ENCODE measurements at places on chromosomes 7 and 10.

GRCh38 chr7:3393862-3394261, 92.8 kb downstream of the SDK1 start:
- no peak for DNase-seq

- no peak for DNase-seq
Observed at GRCh38 chr7:34155220-34155908, 250.0 kb downstream of the BMPER start.

- DNase-seq: no peak
Observed at GRCh38 chr7:124514471-124514870, 251.1 kb downstream of the GPR37 start.

GRCh38 chr10:88995156-88995876, 4.7 kb downstream of the FAS start:
- no peak for DNase-seq

DNA sequence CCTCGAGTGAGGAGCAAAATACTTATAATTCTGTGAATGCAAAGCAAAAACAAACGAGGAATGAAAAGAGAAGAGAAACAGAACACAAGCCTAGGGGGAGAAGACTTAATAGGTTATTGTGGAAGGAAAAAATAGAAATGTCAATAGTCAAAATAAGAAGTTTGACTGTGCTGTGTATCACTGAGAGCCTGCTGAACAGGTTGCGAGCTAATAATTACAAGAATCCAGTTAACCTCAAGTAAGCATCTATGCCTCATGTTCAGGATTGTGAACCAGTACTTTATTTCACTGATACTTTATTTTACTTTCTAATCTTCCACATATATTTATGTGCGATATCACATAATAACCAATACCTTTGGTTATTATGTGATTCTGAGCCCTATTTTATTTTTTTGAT, 316.7 kb downstream of the OTUD1 start:
- no peak for DNase-seq

- no peak for DNase-seq
Observed at GRCh38 chr10:49370326-49371100, 25.4 kb downstream of the DRGX start.

GRCh38 chr7:92131764-92132330, 2.4 kb downstream of the CYP51A1 start:
- DNase-seq: no peak

GRCh38 chr7:137715533-137715932, 131.2 kb downstream of the DGKI start:
- no peak for DNase-seq

- DNase-seq: no peak
Observed at GRCh38 chr7:108071551-108071950, 58.6 kb downstream of the LAMB4 start.

- no peak for DNase-seq
Observed at GRCh38 chr10:101224910-101225823, 4.1 kb downstream of the LBX1 start.

DNA sequence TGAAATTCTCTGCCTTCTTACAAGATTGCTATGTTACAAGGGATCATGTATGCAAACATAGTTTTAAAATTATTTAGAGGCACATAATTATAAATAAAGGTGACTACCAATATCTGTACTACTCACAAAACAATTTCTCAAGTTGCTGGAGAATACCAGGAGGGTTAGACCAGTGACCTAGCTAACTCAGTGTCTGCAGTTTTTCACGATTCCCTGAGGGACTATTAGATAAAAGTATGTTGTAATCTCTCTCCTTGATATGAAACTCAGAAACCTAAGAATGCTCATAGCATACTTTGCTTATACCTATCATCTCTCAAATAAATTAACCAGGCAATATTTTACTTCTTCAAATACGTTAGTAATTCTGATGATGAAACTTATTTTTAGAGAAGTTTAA, 534.0 kb upstream of the ANKRD30A start:
- no peak for DNase-seq

DNA sequence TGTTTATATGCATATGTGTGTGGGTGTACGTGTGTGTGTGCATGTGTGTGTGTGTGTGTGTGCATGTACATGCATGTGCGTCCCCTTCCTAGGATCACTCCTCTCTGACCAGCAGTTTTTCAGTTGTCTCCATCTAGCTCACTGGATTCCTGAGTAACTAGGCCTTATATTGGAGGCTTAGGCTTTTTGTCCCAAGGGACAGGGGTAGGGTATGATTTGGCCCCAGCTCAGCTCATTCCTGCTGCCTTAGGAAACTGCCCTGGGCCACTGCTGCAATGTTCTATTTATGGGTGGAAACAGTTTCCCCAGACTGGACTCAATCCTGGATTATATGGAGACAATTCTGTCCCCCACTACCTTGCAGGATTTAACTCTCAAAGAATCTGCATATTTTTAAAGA, 68.8 kb upstream of the SDK1 start:
- DNase-seq: no peak

DNA sequence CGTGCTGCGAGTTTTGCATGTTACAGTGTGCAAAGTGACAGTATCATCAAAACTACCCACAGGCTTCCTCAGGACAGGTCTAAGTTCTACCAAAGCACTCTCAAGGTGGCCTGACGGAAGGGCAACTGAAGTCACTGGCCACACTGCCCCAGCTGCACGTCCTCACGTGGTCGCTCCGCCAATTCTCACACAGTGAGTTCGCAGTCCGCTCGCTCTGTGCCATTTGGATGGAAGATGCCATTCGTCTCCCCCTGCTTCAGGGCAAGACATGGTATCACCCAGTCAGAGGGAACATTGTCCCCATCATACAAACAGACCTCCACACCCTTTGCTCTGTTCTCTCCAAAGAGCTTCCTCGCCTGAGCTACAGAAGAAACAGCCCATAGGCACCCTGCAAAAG, 109.6 kb upstream of the COBL start:
- no peak for DNase-seq

GRCh38 chr10:44640429-44640828, 255.5 kb upstream of the CXCL12 start:
- DNase-seq: no peak

GRCh38 chr10:34655286-34656170, 159.6 kb downstream of the PARD3 start:
- DNase-seq: peak; percentile 3

DNA sequence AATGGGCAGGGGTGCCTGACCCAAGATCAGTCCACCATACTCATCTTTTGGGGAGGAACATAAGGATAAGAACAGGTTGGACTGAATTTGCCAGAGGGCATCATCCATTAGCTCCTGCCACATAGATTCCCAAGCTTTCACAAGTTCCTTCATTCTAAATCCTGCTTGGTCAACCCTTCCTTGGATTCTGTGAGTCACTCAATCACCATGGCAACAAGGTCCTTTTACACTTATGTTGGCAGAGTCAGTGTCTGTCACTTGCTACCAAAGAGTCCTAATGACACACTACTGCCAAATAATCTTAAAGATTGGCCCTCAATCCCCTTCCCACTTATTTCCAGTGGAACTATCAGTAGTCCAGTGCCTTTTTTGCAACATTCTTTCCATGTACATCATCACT, 5.0 kb upstream of the LGI1 start:
- no peak for DNase-seq

DNA sequence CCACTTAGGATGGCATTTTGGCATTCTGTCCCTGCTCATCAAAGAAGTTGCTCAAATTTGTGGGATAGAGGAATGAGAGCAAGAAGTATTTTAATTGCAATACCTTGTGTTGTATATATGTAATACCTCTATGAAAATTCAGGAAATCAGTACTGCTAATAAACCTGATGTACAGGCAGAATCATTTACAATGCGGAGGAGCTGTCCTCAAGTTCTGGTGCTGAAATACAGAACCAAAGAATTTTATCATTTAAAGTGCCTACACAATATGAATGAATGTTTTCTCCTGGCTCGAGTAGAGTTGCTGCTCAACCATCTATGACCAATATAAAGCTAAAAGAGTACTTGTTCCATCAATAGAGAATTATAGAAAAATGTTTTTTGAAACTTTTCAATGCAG, 305.8 kb downstream of the PLXNA4 start:
- no peak for DNase-seq

GRCh38 chr10:101575580-101576210, 12.4 kb downstream of the POLL start:
- DNase-seq: no peak

GRCh38 chr7:44112997-44113763, 9.0 kb downstream of the AEBP1 start:
- DNase-seq: no peak

- no peak for DNase-seq
Observed at GRCh38 chr10:3102720-3103427, 35.5 kb downstream of the PFKP start.

GRCh38 chr10:114398587-114399331, 5.5 kb downstream of the AFAP1L2 start:
- no peak for DNase-seq

DNA sequence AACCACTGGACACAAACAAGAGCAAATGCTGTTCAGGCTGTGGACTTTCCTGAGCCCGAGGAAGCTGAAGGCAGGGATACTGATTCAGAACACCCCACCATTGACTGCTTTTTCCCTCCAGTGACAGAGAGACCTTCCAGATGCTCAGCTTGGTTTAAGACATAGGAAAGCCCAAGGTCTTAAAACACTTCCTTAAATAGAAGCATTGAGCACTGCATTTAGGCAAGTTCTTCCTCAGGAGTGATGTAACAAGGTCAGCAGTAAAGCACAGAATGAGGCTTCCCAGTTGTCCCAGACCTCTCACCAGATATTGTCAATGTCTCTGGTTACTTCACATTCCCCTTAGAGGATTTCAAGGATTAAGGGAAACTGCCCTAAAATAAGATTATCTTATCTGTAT, 19.6 kb upstream of the CDCA7L start:
- DNase-seq: no peak

DNA sequence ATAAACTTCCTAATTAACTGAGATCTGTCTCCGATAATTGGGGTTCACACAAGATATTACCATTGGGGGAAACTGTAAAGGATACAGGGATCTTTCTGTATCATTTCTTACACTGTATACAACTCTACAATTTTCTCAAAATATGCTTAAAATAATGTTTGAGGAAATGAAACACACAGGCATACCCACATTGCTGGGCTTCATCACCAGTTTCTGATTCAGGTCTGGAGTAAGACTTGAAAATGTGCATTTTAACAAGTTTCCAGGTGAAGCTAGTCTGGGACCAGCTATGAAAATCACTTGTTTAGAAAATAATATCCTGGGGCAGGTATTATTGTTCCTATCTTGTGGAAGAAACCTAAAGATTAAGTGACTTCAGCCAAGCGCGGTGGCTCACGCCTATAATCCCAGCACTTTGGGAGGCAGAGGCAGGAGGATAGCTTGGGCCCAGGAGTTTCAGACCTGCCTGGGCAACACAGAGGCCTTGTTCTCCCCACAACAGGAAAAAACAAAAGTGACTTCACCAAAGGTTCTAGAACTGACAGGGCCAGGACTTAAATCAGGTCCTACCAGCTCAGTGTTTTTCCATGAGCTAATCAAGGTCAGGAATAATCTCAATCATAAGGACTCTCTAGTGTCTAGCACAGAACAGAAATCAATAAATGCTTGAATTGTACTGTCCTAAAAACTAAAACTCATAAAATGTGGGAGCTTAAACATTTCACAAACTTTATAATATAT, 12.6 kb downstream of the TOMM7 start:
- no peak for DNase-seq

DNA sequence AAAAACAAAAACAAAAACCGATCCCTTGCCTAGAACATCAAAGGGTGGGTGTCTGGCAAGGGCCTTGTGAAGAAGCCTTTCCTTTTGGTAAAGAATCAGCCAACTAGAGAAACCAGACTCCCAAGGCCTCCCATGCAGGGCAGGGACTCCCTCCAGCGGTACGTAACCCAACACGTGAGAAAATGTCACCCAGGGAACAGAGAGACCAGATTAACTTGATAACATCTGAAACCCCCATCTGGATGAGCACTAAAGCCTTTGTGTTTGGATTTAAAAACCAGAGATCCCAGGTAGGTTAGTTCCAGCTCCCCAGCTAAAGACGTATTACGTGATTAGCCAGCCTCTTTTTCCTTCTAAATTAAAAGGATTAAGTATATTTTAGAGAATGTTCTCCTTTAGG, 3.0 kb upstream of the HABP2 start:
- no peak for DNase-seq

DNA sequence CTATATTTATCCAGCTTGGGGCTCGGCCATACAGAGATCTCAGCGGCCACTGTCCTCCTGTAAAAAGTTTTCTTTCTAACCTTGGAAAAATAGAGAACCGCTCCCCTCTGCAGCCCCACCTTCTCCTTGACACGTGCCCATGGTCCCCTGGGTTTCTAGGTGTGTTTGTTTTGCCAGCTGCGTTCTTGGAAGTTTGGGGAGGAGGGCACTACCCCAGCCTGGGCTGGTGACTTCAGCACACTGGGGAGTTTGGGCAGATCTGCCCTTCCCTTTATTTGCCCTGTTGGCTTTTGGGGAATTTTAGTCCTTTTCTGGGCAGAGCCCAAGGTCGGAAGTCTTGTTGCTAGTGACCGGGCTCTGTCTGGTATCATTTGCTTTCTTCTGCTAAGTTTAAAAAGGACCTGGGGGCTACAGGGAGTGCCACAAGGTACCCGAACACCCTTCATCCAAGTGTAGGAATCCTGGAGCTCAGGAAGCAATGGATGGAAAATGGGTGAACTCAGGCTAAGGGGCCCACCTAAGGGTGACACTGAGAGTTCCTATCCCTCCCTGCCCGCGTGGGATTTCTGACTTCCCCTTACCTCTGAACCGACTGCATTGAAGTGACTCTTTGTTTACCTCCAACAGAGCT, 1.7 kb downstream of the ADAMTS14 start:
- DNase-seq: no peak

DNA sequence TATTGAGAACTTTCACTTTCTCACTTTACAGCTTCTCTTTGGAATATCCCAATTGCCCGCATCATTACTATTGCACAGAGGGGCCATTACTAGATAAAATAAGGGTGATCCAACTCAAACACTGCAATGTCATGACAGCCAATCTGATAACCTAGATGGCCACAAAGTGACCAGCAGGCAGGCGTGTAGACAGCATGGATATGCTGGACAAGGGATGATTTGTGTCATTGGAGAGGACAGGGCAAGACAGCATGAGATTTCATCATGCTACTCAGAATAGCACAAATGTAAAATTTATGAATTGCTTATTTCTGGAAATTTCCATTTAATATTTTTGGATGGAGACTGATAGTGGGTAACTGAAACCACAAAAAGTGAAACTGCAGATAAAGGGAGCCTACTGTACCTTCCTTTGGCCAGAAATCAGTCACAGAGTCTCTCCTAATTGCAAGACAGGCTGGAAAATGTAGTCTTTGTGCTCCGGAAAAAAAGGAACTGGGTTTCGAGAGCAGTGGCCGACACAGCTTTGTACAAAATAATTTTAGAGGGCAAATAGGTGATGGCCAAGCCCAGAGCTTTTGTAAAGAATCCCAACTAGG, 6.1 kb upstream of the GSDME start:
- DNase-seq: no peak

- DNase-seq: no peak
Observed at GRCh38 chr7:66883716-66884115, 37.3 kb upstream of the TMEM248 start.

DNA sequence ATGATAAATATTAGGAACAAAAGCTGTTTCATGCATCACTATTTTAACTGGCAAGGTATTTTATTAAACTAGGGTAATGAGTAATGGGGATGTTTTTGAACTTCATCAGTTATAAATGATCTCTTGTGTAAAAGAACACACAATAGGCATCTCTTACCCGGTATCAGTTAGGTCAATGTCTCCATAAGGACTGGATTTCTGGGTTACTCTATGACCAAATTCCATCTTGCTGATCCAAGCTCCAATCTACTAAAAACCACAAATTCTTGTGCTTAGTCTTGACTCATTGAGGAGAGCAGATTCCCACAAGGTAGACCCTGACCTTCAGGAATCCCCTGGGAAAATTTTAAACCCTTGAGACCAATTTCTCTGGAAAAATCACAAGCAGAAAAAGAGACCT, 1167.7 kb downstream of the XPNPEP1 start:
- DNase-seq: no peak

GRCh38 chr10:98673171-98673782, 226.5 kb upstream of the HPS1 start:
- DNase-seq: no peak

All from activated CD4-positive, alpha-beta T cell treated with anti-CD3 and anti-CD28 coated beads for 24 hours (primary cell).